Activated naive CD8-positive, alpha-beta T cell treated with anti-CD3 and anti-CD28 coated beads for 36 hours (primary cell): ENCODE measurements at places on chromosomes 7 and 10. TPM values are rescaled to one million over a fixed set of nuclear protein-coding genes. Genes with fewer than 3 reads are reported as not detected.

GRCh38 chr10:72550239-72550638 is 75.6 kb downstream of the MICU1 start:
- H3K4me1 ChIP-seq = no peaks in the 10 kb centered on the region
- H3K4me3 ChIP-seq = no peak overlapping the region
- H3K27me3 ChIP-seq = no peaks in the 10 kb centered on the region
- H3K27ac ChIP-seq = no peak overlapping the region

The SAMD8 gene
- total RNA-seq = 15.9 TPM

DNA sequence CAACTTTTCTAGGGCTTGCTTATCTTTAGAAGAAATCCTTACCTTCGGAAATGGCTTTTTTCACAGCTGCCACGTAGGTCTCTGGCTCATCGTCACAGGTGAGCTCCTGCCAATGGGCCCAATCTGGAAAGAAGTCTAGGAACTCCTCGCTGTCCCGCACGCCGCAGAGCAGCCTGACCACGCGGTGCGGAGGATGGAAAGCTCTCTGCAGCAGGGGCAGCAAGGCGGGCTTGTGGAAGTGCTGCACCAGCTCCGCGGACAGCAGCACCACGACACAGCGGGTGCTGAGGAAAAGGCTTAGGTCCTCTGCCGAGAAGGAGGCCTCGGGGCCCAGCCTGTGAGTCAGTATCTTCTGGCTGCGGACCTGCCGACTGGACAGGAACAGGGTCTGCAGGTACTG is 10.8 kb downstream of the PIK3AP1 start:
- no peaks in the 10 kb centered on the region for H3K4me1 ChIP-seq
- H3K36me3 ChIP-seq = no peaks in the 10 kb centered on the region
- H3K27me3 ChIP-seq = no peaks in the 10 kb centered on the region
- DNase-seq = no peak
- H3K27ac ChIP-seq = no peak overlapping the region
- H3K4me3 ChIP-seq = no peak overlapping the region

The MYL10 gene
- total RNA-seq = not detected

- H3K36me3 ChIP-seq = no peaks in the 10 kb centered on the region
- no peak overlapping the region for H3K27ac ChIP-seq
- peaks cover 4% of the 10 kb centered on the region for H3K27me3 ChIP-seq
- H3K4me3 ChIP-seq = no peak overlapping the region
These were observed 12.0 kb upstream of the PARD3 start for GRCh38 chr10:34826857-34827766.

- no peaks in the 10 kb centered on the region for H3K36me3 ChIP-seq
- no peak for DNase-seq
- no peak overlapping the region for H3K27ac ChIP-seq
These were observed 53.8 kb downstream of the HGF start for GRCh38 chr7:81715984-81716588.

The ARHGAP22 gene
- not detected for total RNA-seq

The SLC13A1 gene
- total RNA-seq = not detected

The ENO4 gene
- not detected for total RNA-seq

DNA sequence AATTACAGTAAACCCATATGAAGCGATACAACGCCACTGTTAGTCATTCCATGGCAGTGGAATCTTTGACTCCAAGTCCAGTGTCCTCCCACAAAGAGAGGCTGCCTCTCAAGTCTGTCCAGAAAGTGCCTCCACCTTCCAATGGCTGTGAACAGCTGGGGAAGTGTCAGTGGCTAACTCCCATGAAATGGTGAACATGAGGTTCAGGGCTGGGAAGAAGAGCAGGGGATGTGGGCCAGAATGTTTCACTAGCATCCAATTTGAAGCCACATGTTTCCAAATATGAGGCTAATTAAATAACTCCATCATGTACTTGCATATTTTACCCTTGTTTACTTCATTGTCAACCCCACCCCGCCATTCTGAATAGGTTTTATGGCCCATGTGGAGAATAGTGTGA is 53.1 kb upstream of the CHST15 start:
- H3K27ac ChIP-seq = no peak overlapping the region

DNA sequence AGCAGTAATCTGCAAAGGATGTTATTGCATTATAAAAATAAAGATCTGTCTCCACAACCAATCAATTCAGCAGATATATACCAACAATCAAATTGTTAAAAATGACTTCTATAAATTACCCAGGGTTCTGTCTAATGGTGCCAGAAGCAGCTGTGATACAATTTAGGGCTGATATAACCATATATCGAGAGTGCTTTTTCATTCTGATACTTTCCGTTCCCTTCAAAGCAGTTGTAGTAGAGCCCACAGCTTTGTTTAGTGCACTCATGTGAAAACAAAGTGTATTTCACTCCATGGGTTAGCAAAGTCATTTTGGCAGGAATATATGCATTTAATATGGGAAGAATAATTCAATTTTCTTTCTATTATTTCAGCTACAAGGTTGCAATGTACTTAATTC is 83.1 kb upstream of the CHCHD3 start:
- H3K27me3 ChIP-seq = peaks cover 6% of the 10 kb centered on the region
- DNase-seq = no peak
- H3K27ac ChIP-seq = no peak overlapping the region
- no peaks in the 10 kb centered on the region for H3K36me3 ChIP-seq
- H3K4me1 ChIP-seq = no peaks in the 10 kb centered on the region
- H3K4me3 ChIP-seq = no peak overlapping the region
